Femur (tissue), 1 donor: ENCODE measurements at places on chromosomes 5 and 9.
A peak's percentile ranks its signal among the peaks of the same experiment; 100 is the strongest.

DNA sequence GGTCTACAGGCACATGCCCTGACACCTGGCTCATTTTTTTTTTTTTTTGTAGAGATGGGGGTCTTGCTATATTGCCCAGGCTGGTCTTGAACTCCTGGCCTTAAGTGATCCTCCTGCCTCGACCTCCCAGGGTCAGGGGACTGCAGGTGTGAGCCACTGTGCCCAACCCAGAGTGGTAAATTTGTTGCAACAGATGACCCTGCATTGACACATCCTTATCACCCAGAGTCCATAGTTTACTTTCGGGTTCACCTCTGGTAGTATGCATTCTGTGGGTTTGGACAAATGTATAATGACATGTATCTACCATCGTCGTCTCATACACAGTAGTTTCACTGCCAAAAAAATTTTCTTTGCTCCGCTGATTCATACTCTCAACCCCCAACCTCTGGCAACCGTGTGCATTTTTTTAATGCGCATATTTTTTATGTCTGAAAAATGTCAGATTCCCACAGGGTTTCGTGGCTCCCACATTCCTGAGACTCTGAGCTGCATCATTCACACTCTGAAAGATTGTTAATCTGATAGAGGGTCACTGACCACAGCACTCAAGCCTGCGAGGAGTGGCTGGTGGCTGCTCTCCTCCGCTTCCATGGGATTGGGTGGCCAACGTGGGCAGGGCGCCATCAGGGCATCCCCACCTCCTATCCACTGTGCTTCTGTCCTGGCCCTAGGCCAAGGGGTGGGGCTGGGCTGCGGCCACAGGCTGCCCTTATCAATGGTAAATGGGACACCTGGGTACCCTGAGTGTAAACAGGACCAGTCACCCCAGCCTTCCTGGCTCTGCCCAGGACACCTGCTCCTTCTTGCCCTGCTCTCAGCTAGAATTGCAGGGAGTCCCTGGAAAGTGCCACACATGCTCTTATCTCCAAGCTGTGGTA lies 9.6 kb downstream of the NDST1 start:
- no peak for DNase-seq

DNA sequence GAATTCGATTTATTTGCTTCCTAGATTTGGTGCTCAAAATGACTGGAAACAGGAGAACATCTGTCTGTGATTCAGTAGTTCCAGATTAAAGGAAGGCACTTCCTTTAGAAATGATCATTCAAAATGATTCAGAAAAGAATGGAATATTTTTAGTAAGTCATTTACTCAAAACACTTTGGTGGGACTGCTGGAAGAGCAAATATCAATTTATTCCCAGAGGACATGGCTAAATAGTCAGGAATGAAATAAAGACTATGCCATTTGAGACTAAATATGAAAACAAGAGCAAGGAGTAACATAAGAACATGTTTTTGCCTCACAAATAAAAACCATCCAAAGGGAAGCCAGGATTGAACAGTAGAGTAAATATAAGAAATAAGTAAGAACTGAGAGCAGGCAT lies 138.6 kb upstream of the RASA1 start:
- DNase-seq, result no peak

DNA sequence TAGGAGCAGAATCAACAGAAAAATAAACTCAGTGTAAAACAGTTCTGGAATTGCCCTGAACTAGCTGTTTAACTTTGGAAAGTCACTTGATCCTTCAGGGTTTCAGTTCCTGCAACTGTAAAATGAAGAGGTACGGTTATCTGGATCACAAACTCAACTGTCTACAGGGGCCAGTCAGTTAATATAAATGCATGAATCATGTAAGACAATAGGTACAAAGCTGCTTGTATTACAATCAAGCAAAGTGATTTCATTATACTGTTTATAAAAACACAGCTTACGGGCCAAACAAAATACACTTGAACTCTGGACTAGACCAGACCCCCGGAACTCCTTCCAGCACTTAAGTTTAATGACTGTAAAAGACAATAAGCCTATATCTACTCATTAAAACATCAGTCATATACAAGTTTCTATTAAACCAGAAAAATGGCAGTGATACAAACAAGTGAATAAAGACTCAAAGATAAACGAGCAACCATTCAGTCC lies 73.0 kb downstream of the MRPS27 start:
- no peak for DNase-seq

DNA sequence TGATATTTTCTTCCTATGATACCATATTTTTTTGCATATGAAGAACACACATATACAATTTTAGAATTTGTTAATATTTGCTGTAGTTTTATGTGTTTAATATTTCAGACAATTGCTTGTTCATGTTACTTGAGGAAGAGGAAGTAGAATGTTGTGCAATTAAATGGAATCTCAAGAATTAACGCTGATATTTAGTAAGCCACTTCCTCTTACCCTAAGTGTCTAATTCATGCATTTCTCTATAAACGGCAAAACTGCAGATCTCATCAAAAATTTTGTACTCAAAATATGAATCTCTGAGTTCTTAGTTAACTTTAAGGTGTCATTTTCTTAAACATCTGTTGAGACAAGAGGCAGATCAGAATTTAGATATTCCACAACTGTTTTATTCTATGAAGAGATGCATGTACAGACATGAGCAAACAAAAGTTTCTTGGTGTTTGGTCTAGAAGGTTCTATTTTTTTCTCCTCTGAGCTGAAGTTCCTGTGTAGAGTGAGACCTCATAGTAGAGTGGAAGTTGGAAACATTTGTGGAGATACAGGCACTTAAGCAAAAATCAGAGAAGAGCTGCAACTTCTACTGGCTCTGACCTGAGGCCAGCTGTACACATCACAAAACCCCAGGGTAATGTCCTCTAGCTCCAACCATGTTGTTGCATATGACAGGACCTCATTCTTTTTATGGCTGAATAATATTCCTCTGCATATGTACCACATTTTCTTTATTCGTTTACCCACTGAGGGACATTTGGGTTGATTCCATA lies 16.6 kb upstream of the TGFBI start:
- peak; percentile 7 for DNase-seq

DNA sequence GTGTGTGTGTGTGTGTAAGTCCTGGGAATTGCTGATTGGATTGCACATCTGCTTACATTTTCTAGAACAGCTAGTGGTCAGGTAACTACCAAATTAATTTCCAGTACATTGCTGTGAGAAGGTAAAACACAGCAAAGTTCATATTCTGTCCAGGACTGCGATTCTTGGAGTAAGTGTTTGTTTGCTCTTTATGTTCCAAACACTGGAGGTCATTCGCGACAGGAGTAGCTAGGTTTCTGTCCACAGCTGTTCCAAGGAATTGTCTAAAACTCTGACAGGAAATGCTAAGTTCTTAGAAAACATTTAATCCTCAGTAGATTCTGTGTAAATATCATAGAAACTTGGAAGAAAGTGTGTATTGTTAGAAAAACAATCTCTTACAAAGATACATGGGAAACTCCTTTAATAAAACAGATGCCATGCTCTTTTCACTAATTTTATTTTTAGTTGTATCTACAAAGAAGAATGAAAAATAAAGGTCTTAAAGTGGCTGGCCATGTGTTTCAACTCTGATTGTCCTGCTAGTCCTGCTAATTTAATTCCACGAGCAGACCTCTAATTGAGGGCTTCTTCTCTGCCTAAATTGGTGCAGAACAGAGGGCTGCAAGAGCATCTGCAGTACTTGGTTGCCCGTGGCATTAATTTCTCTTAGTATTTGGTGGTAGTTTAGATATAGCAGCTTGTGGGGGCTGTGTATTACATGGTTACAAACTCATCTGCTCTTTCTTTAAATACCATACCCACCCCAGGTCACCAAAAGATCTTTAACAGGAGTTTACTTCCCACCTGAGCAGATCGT lies 464.5 kb downstream of the RASEF start:
- DNase-seq, result peak; percentile 21

- no peak for DNase-seq
Observed at GRCh38 chr5:172585114-172585513, 55.9 kb upstream of the NEURL1B start.

DNA sequence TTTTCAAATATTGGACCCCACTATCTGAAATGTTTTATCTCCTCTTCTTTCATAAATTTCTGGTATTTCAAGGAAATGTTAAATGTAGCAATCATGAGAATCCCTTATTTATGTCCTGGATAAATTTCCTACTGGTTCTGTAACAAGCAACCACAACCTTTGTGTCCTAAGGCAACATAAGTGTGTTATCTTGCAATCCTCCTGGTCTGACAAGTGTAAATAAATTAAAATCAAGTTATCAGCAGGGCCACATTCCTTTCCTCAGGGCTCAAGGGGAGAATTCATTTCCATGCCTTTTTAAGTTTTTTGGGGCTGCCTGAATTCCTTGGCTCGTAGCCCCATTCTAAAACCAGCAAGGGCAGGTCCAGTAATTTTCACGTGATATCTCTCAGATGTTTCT lies 83.2 kb downstream of the CDH9 start:
- DNase-seq, result no peak

- no peak for DNase-seq
Observed at GRCh38 chr5:164324239-164324638, 818.8 kb downstream of the MAT2B start.

DNA sequence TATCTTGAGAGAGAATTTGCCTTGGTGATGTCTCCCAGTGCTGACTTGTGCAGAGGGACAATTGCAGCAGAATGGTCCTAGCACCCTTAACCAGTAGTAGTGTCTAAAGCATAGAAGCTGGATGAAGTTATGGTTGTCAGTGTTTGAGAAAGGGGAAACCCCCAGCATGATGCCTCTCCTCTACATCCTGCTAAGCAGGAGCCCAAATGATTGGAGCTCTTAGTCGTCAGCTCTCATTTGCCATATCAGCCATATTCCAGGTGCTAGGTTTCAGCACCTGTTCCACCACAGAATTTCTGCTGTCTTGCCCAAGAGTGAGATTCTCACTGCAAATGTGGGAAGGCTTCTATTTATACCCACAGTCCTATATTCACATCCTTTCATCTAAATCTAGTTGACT lies 43.7 kb upstream of the RFX3 start:
- no peak for DNase-seq

GRCh38 chr9:81648891-81649290 lies 40.5 kb downstream of the TLE1 start:
- no peak for DNase-seq
